HAP-1 (cell line): ENCODE measurements at places on chromosomes 6 and 20.

DNA sequence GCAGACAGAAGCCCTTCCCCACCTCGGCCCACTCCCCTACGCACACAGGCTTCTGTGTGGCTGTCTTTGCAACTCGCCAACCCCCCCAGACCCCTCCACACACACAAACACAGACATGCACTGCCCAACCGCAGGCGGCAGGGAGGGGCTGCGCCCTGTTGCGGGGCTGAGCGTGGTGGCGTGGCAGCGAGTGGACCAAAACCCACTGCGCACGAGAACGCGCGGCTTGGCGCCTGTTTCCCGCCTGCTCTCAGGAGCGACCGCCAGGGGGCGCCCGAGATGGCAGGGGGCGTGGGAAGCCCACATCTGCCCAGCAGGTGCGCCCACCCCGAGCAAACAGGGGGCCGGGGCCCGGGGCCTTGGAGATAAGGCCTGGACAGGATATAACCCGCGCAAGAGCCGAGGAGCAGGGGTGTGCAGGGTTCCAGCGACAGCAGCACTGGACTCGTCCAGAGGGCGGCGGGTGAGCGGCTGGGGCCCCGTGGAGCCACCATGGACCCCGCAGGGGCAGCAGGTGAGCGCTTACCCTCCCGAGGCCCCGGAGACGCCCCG lies at the start of gene RBPJL:
Gene RBPJL (plus strand): TSS at position 410 of the 552 bp plus-strand sequence. CDS start 83 bp downstream, at position 493.
- no peak for DNase-seq

- DNase-seq: no peak
These were observed 29.1 kb downstream of the AGPAT4 start for GRCh38 chr6:161244725-161245124.

GRCh38 chr20:14449323-14449722 lies 111.9 kb upstream of the FLRT3 start:
- no peak for DNase-seq

- DNase-seq: no peak
These were observed 262.2 kb upstream of the TAB2 start for GRCh38 chr6:149055195-149055899.

GRCh38 chr6:43639984-43640800 lies 4.6 kb downstream of the MAD2L1BP start:
- no peak for DNase-seq

DNA sequence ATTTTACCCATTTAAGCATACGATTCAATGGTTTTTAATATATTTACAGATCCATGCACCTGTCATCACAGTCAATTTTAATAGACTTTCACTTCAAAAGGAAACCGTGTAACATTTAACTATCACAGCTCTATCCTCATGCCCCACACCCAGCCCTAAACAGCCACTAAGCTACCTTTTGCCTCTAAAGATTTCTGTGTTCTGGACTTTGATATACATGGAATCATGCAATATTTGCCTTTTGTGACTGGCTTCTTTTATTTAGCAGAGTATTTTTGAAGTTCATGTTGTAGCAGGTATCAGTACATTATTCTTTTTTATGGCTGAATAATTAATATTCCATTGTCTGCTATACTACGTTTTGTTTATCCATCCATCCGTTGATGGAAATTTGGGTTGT lies 50.3 kb upstream of the STX16 start:
- no peak for DNase-seq

DNA sequence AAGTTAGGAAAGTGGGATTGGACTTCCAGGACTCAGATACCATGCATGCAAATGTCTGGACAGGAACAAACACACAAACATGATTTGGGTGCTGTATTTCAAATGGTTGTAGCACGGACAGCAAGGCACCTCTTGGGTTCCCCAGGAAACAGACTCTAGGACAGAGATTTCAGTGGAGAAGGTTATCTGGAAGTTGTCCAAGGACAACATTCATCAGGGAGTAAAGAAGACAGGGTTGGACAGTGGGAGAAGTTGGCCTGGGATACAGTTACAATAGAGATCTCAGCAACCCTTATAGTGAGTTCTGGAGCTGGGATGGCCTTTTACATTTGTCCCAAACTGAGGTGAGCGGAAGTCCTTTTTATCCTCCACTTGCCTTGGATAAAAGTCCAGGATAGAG lies 19.8 kb upstream of the TINAG start:
- no peak for DNase-seq

DNA sequence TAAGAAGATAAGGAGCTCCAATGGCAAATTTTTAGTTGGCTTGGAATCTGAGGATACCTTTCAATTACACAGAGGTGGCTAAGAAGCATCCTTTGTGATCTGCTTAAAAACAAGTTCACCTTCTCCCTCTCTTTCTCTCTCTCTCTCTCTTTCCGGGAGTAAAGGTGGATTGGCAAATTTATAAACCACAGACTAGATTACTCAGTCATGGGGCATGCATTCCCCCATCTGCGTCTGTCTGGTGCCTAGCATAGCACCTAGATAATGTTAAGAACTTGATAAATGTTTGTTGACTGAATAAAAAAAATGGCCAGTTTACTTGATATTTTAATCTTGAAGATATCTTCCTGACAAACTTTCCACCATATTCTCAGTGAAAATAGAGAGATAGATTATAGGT lies 312.3 kb downstream of the CDC5L start:
- no peak for DNase-seq

GRCh38 chr6:134394208-134394607 lies 76.3 kb upstream of the SGK1 start:
- no peak for DNase-seq

DNA sequence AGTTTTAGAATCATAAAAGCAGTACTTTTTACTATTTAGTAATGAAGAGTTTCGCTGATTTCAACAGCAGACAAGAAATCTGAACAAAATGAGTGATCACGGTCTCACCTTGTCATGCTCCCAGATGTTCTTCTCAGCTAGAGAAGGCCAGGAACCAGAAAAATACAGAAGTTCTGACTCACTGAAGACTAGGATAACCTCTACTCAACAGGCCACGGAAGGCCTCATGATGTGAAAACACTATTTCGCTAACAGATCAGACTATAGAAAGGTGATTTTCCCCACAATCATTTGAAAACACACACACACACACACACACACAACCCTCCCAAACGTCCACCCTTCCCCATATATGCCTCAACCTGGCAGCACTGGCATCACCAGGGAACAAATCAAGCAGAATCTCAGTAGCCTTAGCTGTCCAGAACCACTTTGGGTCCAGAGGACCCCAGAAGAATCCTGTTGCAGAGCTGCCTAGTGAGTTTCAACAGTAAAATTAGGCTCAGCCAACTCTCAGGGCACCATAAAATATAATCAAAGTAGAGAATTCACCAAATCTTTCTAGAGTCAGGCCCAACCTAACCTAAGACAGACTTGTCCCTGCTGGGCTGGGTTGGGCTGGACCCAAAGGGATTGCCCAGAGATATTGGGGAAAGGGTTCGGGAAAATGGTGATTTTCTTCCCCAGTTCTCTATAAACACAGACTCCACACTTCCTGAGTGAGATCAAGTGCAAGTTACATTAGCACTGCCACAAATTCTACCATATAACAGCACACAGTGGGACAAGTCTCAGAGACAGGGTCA lies 7.9 kb downstream of the EXOC2 start:
- DNase-seq: no peak

- DNase-seq: no peak
These were observed 269.0 kb downstream of the SMOC2 start for GRCh38 chr6:168709991-168710390.

DNA sequence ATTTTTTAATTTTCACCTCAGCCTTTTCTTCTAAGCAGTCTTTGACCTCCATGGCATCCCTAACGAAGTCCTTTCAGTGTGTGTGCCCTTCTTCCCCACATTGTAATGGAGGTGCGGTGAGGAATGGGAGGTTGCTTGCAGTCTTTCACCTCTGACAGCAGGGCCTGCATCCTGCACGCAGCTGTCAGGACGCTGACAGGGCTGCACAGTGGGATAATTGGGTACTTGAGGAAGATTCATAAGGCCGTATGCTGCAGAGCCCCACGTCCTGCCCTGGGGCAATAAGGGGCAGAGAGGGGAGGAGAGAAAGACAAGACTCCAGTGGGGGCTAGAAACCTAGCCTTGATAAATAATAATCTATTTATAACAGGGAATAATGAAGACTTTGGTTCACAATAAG lies 184.7 kb downstream of the SAMD5 start:
- no peak for DNase-seq

GRCh38 chr6:137823826-137824555 lies 43.1 kb upstream of the TNFAIP3 start:
- DNase-seq: peak; percentile 33

GRCh38 chr6:134787261-134787877 lies 162.5 kb downstream of the ALDH8A1 start:
- no peak for DNase-seq

DNA sequence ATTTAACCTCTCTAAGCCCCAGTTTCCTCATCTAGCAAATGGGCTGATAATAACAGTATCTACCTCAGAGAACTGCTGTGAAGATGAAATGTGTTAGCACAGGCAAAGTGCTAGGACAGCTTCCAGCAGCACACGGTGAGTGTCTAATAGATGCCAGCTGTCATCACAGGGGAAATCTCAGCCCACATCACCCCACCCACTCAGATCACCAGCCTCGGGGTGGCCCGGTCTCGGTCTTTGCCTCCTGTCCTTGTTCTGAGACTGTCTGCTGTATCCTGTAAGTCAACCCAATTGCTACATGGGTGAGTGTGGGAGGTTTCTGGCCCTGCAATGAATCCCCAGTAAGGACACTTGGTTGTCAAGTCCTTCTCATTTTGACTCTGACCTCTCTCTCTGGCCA lies 99.5 kb upstream of the ZNFX1 start:
- DNase-seq: no peak

- no peak for DNase-seq
These were observed 41.8 kb upstream of the FUT9 start for GRCh38 chr6:95973976-95974375.

DNA sequence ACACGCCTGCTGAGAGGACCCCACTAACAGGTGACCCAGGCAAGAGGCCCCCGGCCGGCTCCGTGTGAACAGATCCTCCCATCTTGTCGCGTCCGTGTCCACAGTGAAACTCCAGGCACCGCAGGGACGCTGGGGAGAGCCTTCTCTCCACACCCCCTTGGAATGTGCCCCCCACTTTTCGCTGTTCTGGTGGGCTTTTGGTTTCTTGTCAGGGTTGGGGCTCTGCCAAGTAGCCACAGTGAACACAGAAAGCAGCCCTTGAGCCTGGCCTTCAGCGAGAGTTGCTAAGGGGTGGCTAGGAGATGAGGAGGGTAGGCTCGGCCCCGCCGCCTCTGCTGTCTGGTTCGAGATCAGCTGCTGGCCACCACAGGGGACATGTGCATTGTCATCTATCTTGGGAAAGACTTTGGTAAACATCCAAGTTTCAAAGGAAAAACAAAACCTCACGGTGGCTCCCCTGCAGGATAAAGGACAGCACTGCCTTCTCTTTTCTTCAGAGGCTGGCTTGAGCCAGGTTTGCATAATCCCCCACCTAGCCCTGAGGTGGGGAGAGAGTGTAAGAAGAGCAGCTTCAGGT lies 22.7 kb downstream of the SYNDIG1 start:
- DNase-seq: no peak

- DNase-seq: no peak
These were observed 48.1 kb downstream of the NOL4L start for GRCh38 chr20:32536851-32537656.

DNA sequence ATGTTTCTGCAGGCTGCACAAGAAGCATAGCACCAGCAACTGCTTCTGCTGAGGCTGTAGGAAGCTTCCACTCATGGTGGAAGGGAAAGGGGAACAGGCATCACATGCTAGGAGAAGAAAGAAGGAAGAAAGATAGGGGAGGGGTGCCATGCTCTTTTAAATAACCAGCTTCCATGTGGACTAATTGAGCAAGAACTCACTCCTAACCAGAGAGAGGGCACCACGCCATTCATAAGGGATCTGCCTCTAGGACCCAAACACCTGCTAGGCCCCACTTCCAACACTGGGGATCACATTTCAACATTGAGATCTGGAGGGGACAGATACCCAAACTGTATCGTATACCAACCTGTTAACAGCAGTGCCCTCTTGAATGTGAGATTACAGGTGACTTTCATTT lies 46.9 kb upstream of the ARMC2 start:
- no peak for DNase-seq

- no peak for DNase-seq
These were observed 1.6 kb downstream of the SAMD10 start for GRCh38 chr20:63977739-63978276.

DNA sequence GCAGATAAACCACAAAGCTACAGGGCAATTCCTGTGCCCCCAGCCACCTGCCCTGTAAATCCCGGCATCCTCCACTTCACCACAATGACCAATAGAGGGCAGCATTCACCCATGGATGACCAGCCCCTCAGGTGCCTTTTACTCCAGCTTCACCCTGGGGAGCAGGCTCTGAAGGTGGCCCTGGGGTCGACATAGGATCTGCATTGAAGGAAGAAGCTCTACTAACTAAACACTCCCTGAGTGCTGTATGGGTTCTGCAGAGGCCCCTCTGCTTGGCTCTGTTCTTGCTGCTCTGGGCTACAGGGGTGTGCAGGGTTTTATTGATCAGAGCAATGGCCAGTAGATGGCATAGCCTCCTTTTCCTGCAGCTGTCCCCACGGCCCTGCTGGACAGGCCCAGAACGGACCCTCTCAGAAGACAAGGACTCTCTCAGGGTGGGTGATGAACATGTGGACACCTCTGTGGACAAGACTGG lies 20.3 kb downstream of the CST4 start:
- peak; percentile 8 for DNase-seq

GRCh38 chr6:12228447-12229146 lies 61.6 kb upstream of the EDN1 start:
- DNase-seq: no peak

DNA sequence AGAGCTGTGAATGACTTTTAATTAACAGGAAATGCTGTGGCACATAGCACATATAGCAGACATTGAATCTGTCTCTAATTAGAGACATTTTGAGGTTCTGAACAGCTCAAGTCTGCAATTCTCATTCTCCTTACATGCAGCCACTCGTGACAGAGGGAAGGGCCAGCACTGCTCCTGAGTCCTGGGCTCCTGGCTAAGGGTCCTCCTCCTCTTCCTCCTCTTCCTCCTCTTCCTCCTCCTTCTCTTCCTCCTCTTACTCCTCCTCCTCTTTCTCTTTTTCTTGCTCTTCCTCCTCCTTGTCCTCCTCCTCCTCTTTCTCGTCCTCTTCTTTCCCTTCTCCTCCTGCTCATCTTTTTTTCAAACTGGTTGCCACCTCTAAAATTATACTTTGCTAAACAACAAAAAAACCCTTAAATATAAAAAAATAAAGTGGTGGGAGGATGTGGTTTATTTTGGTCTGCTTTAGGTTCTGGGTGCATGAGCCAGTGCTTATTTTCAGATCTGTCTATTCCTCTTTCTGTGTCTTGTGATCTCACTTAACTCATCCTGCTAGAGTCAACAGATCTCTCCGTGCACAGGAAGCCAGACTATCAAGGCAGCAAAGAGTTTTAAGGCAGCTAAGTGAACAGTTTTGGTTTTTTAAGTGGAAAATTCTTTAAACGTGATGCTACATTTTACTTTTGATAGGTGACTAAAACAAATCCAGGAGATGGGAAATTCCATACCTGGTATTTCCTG lies 159.3 kb downstream of the CD83 start:
- no peak for DNase-seq
